ENCODE measurements at places on chromosomes 5 and 9.

- DNase-seq, result no peak
Observed at GRCh38 chr5:68086857-68087256, 128.7 kb upstream of the PIK3R1 start.

- no peak for DNase-seq
Observed at GRCh38 chr5:39905356-39905755, 480.6 kb upstream of the DAB2 start.

GRCh38 chr5:150560401-150561191 lies 52.7 kb downstream of the NDST1 start:
- peak; percentile 84 for DNase-seq

DNA sequence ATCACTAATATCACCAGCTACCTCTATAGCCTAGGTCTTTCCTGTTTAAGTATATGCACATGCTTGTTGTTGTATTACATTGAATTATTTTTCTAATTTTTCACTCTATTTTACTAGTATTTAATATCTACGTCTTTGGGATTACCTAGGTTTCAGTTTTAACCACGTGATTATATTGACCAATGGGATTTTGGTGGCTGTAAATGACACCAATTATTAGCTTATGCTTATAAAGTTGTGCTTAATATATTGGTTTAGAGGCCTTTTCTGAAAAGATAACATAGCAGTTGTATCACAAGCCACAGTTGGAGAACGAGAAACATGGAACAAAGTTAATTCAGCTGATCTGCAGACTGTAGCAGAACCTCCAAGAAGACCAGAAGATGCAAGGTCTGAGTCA lies 104.8 kb upstream of the PRDM9 start:
- no peak for DNase-seq

DNA sequence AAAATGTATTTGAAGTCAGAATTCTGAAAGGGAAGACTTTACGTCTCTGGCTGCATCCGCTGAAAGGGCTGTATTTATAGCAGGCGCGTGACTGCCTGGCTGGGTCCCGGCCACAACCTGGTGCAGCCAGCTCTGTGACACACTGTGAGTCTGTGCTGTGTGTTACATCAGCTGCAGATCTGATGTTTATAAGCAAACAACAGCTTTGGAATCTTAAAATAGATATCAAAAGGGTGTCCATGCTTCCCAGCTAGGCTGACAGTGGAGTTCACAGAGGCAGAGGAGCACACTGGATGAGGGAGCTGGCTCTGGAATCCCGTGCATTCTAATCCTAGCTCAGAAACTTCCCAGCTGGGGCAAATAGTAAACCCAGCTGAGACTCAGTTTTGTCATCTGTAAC lies 433.4 kb upstream of the BRINP1 start:
- DNase-seq, result peak; percentile 39

- DNase-seq, result peak; percentile 81
Observed at GRCh38 chr5:72179028-72179815, 71.9 kb downstream of the MAP1B start.

DNA sequence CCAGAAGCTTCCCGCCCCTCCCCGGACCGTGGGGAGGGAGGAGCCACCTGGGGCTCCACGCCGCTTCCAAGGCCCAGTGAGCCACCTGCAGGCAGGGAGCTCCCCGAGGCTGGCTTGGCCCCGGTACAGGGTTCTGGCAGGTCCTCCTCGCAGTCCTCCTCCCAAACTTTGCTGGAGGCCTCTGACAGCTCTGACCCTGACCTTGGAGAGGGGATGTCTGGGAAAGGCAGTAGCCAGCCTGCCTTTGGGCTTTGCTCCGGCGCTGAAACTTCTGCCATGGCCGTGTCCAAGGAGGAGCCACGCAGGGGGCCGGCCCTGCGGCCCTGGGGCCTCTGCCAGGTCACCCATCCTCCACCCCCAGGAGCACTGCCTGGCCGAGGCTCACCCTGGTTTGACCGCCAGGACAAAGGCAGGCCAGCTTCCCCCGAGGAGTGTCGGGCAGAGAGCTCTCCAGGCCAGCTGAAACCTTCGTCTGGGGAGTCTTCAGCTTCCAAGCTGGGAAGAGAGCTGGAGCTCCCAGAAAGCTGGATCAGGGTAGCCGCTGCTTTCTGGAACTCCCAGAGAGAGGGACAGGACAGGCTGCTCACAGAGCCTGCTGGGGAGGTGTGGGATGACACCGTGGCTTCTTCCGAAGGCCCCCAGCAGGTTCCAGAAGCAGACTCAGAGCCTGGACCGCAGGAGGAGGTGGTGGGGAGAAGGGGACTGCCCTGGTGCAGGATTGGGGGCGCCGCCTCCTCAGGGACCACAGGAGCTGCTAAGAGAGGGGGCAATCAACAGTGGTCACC lies 9.0 kb upstream of the QSOX2 start:
- DNase-seq, result no peak

- no peak for DNase-seq
Observed at GRCh38 chr5:88304356-88304755, 35.7 kb upstream of the TMEM161B start.

DNA sequence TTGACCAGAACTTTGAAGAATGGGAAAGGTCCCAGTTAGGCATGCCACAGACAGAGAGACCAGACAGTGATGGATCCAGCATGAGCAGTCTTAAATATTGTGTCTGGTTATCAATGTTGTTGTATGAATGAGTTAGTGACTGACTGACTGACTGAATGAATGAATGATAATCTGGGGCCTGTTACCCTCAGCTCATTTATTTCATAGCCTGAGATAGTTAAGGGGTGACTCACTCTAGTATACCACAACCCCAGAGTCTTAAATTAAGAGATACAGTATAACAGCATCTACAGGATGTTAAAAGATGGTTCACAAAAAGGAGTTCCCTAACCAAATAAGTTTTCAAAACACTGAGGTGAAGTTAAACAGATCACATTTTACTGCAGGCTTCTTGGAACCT lies 133.5 kb downstream of the SGCD start:
- DNase-seq, result no peak

DNA sequence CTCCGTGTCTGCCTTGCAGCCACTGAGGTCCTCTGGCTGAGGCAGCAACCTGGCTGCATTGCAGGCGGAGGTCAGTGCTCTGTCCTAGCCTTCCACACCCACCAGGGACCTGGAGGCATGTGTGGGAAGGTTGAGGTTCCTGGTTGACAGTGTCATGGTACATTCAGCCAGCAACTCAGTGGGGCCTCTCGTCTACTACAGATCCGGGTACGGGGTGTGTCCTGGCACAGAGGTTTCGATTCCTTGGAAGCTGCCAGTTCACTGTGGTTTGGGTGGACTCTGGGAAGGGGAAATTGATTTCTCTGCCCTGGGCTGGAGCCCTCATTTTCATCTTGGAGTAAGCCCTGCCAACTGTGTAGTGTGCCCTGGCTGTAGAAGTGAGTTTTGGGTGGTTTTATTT lies 45.1 kb downstream of the PDE8B start:
- no peak for DNase-seq

GRCh38 chr9:95533996-95534680 lies 17.4 kb upstream of the PTCH1 start:
- no peak for DNase-seq

DNA sequence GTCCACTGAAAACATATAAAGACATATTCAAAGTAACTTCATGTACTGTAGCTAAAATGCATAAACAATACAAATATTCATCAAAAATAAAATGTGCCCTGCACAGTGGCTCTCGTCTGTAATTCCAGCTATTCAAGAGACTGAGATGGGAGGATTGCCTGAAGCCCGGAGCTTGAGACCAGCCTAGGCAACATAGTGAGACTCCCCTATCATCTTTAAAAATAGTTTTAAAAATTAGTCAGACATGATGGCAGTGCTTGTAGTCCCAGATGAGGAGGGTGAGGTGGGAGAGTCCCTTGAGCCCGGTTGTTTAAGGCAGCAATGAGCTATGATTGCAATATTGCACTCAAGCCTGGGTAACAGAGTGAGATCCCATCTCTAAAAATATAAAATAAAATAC lies 534.1 kb downstream of the ANXA1 start:
- DNase-seq, result no peak

- peak; percentile 86 for DNase-seq
Observed at GRCh38 chr9:114405294-114406034, 17.7 kb upstream of the AKNA start.

GRCh38 chr5:75890546-75890945 lies 173.3 kb upstream of the POC5 start:
- DNase-seq, result no peak

GRCh38 chr5:112417931-112418658 lies 982 bp downstream of the EPB41L4A start:
- peak; percentile 62 for DNase-seq

DNA sequence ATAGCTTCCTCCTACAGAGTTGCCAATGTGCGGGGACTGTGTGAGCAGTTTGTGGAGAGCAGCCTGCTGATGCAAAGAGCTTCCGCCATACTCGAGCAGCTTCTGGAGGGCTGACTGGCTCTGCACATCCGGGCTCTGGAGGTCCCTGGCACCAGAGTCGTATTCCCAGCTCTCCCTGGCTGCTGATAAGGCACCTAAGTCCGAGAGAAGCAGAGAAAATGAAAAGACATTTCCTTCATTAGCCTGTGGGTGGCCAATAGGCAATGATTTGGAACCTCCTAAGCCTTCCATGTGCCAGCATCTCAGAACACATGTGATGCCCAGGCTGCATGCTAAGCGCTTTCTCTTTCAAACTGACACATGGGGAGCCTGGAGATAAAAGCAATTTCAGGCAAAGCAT lies 94.3 kb downstream of the TSSK1B start:
- no peak for DNase-seq

GRCh38 chr9:70403618-70404025 lies 10.8 kb downstream of the KLF9 start:
- DNase-seq, result no peak

DNA sequence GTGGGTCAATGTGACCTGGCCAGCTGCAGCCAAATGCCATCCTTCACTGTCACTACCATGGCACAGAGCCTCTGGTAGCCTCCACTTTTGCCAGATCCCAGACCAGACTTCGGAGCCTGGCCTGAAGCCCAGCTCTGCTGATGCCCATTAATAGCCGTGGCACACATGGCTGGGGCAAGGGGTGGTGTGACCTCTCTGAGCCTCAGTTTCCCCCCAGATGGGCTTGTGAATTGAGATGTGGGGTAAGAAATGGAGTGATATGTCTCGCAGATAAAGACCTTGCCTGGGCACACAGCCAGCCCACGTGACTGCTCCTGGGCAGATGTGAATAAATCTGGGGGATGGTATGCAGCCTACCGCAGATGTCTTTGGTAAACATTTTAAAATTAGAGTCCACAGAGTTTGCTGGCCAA lies 13.9 kb downstream of the SUSD3 start:
- no peak for DNase-seq

GRCh38 chr5:73448463-73449136 lies at the start of gene FOXD1:
Gene FOXD1, minus strand, starts transcription at chr5:73448777. Its CDS starts 415 bp downstream, at chr5:73448362.
- peak; percentile 77 for DNase-seq

DNA sequence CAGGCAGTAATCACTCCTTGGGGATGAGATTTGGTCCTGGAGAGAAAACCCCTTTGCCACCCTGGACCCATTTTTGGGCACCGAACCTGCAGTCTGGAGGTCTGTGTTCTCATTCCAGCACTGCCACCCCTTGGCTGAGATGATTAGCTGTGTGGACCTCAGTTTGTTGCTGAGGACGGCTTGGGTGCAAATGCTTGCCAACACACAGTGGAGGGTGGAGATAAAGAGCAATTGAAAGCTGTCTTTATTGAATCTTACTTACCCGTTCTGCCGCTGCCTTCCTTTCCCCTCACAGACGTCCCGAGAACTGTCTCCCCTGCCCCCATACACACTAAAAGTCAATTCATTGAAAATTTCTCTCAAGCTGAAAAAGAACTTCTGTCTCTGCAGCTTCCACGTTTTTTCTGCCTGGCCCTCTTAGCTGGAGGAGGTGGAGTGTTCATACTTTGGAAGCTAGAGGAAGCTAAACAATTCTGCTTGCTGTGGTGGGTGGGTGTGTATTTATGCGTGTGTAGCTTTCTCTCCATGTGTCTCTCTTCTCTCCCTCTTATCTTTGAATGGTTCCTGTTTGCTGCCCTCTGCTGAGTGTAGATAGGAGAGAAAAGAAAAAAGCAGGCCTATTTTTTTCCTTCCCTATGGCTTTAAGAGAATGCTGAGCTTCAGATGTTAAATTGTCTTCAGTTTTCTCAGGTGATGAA lies 6.6 kb downstream of the GALNT10 start:
- DNase-seq, result peak; percentile 82

- DNase-seq, result no peak
Observed at GRCh38 chr5:15406478-15406877, 93.5 kb upstream of the FBXL7 start.

- no peak for DNase-seq
Observed at GRCh38 chr9:133795049-133795448, 56.9 kb upstream of the SARDH start.

DNA sequence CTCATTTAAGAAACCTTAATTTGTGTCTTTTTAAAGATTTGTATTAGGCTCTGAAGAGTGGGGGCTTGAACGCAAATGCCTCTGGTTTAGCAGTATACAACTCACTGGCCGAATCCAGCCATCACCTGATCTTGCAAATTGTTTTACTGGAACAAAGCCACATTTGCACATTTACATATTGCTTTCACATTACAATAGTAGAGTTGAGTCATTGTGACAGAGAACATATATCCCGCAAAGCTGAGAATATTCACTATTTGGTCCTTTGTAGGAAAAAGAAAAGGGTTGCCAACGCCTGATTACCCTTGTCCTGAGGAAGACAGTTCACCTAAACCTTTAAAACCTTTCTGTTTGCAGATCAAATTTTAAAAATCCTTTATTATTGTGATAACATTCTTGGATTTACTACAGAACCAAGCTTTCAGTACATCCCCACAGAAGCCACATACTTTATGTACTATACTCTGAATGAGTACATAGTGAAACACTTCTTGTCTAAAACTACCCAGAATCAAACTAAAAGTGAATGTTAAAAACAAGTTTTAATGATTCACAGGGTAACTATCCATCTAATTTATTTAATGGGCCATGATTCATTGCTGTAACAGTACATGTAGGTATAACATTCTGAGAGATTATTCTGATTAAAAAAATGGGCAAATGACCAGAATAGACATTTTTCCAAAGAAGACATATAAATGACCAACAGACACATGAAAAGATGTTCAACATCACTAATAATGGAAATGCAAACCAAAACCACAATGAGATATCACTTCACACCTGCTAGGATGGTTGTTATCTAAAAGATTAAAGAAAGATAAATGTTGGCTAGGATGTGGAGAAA lies 161.0 kb downstream of the SLC25A46 start:
- no peak for DNase-seq

DNA sequence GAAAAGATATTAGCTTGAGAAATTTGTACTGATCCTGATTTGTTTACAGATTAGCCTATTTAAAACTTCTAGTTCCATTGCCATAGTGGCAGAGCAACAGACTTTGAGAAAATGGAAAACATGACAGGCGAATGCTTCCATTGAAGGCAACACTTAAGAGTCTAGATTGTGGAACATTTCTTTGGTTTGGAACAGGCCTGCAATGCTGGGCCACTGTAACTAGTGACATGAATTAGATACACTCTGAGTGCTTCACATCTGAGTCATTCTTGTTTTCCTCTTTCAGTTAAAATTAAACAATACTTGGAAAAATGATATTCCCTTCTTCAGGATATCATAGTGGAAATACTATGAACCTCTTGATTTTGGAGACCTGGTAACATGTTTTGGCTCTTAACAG lies 453.6 kb upstream of the TUSC1 start:
- no peak for DNase-seq

GRCh38 chr5:19240170-19240569 lies 747.8 kb downstream of the CDH18 start:
- no peak for DNase-seq

Measured in brain (organoid and tissue), 16 donors.